ENCODE measurements at places on chromosomes 4 and X.
A peak's percentile ranks its signal among the peaks of the same experiment; 100 is the strongest.

GRCh38 chr4:173934933-173935620 is 348.4 kb downstream of the FBXO8 start:
- no peak for DNase-seq

DNA sequence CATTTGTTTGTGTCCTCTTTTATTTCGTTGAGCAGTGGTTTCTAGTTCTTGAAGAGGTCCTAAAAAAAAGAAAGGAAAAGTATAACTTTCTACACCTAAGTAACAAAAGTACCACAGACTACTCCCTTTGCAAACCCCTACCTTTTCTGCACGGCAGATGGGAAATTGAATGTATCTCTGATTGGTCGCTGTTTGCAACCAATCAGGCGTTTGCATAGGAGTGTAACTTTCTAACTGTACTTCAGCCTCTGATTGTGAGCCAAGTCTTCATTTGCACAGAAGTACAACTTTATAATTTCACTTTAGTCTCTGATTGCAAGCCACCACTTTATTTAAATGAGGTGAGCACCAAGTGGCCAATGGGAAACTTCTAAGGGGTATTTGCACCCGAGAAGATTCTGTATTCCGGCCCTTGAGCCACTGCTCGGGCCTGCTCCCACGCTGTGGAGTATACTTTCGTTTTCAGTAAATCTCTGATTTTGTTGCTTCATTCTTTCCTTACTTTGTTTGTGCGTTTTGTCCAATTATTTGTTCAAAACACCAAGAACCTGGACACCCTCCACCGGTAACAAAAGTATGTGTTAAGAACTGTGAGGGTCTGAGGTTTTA is 40.3 kb upstream of the FHL1 start:
- no peak for DNase-seq

DNA sequence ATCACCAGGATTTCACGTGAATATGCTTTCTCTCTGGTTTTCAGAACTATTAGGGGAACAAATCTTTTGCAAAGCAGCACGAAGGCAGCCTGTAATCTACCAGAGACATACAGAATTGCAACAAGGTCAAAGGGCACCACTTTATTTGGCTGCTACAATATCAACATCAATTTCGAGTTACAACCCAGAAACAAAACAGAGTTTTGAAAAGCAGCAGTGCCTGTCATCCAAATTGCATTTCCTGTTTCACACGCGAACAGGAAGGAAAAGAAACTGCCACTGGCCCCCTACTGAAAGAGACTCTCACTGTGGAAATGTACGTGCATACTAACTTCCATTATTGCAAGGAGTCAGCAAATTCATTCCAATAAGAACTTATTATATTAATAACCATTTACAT is 17.1 kb upstream of the C1QTNF7 start:
- DNase-seq = no peak

DNA sequence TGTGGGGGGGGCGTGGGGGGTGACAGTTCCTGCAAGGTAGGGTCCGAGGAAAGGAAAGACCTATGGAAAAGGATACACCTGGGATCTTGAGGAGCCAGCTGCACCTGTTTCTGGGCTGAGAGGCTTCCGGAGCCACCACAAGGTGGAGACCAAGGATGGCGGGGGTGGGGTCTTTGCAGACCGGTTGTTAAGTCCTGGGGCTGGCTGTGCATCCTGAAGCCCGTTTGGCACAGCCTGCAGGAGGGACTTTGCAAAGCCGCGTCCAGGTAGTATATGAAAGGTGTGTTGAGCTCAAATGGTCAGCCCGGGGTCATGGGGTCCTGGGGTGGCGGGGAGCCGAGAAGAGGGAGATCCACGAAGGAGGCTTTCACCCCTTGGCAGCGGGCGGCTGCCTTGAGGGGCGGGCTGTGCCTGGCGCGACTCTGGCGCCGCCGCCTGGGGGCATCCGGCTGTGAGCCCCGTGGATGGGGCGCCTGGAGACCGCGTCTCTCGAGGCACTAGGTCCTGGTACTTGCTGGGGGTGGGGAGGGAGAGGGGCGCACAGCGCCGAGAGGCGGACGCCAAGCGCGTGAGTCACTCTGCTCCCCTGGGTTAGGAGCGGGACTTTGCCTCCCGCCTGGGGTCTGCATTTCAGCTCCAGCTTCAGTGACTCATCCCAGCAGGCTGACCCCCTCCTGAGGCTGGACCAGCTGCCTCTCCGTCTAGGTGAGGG is 58.2 kb upstream of the DYNLT3 start:
- DNase-seq = peak; percentile 63

- DNase-seq = no peak
These were observed 48.2 kb upstream of the UXT start for GRCh38 chrX:47707031-47707780.

GRCh38 chr4:40511036-40511614 is 118.5 kb downstream of the RBM47 start:
- DNase-seq = no peak

DNA sequence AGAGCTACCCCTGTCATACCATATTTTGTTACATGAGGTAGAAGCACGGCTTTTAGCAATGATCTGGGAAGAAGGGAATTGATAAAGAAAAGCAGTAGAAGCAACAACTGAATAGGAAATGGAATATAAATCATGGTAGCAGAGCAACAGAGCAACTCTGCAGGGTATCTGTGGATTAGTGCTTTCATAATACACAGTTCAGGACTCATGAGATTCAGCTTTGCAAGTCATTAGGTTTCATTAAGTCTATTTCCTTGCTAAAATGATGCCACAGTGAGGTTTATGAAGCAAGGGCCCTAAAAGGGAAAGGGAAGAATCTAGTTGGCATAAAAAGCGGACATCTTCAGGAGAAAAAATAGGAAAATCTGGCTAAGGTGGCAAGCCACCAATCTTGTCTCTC is 45.6 kb upstream of the GRPR start:
- DNase-seq = no peak

DNA sequence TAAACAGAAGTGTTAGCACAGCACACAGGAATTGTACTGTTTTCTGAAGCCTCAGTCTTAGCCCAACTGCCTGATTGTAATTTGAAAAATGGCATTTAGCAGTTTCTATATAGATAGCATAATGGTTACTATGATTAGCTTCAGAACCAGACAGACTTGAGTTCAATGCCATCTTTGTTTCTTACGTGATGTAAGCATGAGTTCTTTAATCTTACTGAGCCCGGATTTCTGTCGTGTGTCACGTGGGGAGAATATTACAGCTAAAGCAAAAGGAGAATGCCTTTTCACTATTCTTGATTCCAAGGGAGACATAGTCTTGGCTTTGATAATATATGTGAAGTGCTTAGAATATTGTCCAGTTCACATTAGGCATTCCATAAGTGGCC is 407.3 kb downstream of the STIM2 start:
- DNase-seq = no peak

DNA sequence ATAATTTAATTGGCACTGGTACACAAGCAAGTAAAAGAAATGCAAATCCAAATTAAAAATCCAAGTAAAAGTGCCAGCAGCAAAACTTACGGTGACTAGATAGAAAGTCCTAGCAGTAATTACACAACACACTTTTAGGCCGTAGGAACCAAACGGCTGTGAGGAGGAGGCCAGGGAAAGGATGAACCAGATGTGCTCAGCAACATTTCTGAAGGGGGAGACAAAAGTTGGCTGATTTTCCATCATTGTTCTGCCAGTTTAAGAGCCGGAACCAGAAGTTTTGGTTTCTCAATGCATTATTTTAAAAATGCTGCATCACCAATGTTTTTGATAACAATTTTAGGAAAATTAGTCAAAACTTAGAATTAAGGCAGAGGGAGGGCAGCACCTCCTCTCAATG is 68.7 kb upstream of the ENPP6 start:
- DNase-seq = no peak

- DNase-seq = peak; percentile 70
These were observed 73.2 kb upstream of the BCOR start for GRCh38 chrX:40170830-40171512.

DNA sequence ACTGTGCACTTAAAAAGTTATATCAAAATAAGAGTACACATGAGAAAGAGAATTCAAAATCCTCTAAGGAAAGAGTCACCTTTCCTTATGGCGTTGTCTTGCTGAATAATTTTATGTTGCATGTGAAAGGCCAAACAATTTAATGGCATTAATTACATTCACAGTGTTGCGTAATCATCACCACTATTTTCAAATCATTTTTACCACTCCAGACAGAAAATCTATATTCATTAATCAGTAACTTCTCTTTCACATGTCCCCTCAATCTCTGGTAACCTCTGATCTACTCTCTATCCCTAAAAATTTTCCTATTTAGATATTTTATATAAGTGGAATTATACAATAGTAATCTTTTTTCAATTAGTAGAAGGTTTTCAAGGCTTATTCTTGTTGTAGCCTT is 283.0 kb downstream of the CXXC4 start:
- DNase-seq = no peak

- DNase-seq = no peak
These were observed 196.6 kb downstream of the EVC2 start for GRCh38 chr4:5511791-5512190.

- DNase-seq = no peak
These were observed 8.5 kb downstream of the SLC25A43 start for GRCh38 chrX:119407681-119408080.

DNA sequence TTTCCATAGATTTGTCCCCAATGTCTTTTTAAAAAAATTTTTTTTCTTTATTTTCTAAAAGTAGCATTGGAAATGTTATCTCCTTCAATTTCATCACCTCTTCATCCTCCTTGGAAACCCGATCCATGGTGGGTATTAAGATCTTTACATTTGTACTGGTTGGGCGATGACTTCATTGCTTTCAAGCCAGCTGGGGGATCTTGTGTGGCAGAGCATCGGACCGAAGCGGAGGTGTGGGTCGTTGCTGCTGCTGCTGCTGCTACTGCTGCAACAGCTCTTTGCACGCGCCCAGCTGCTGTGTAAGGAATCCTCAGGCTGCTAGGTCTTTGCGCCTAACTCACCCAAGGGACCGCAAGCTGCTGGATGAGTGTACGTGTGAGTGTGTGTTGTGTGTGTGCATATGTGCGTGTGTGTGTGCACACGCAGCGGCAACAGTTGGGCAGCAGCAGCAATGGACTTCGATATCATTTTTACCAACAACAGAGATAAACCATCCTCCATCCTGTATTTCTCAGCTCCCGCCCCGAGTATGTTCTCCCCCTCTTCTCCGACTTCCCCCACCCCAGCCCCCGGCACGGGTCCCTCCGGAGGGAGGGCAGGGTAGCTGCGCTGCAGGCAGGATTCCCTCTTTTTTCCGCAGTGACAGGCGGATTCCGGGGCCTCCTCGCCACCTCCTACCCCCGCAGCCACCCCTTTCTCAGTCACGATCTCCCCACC is 768 bp upstream of the CDKL5 start:
- peak; percentile 77 for DNase-seq

DNA sequence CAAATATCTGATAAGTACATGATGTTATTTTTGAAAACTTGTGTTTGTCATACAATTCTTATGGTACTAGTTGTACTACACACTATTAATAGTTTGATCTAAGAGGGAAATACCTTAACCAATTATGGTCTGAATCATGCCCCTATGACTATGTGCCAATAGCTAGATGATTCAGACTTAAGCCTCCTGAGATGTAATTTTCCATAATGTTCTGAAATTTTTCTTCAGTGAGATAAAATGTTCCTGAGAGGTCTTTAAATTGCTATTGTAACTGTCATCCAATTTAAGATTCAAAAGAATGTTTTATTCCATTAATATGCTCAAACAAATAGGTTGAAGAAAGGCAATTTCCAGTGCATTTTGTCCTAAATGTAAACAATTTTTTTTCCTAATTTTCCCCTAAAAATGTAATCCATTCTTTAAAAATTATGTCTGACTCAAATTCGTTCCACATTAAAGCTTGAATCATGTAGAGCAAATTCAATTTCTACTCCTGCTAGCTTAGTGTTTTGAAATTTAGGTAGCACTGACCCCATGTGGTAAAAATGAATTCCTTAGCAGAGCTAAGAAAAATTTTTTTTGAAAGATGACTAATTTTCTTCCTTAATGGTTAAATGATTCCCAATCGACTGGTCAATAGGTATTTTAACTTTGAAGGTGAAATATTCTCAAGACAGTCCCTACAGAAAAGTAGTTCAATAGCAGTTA is 49.1 kb downstream of the APOOL start:
- peak; percentile 21 for DNase-seq

- DNase-seq = no peak
These were observed 241.1 kb upstream of the ETNPPL start for GRCh38 chr4:109003964-109004363.

DNA sequence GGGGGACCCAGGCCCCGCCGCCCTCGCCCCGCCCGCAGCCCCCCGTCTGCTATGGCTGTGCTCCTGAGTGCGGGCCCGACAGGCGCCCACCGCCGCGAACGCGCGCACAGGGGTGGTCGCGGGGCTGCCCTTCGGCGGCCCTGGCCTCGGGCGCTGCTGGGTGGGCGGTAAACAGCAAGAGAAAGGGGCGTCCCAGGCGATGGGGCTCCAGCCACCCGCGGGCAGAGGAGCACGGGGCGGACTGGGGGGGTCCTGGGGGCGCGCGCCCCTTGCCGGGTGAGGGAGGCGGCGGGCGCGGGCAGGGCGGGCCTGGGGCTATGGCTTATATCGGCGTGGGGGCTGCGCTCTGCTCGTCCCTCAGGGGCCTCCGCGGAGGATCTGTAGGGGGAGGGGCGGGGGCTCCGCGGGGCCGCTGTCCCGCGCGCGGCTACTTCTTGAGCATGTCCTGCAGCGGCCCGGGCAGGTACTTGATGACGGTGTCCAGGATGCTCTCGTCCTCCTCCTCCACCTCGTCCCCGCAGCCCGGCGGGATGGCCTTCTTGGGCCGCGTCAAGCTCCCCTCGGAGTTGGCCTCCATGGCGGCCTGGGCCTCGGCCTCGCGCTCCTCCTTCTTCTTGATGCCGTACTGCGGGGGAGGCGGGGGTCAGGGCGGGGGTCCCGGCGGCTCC is 39.7 kb downstream of the CPLX1 start:
- no peak for DNase-seq

- DNase-seq = no peak
These were observed 668.2 kb upstream of the NDST4 start for GRCh38 chr4:115781528-115782146.

DNA sequence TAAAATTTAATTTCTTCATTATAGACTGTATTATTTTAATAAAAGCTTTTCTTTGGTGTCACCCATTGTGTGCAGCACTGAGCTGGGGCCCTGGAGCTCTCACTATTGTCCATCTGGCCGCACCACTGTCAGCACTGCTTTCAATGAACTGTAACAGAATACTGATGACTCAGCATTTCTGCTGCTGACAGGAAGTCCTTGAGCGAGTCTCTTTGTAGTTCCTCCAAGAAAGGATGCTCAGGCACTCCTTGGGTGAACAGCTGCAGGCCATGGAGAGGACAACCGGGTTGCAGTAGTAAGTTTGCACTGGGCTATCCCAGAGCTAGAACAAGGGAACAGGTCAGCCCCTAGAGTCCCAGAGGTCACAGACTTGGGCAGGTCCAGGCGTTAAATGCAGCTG is 81.6 kb downstream of the SORBS2 start:
- DNase-seq = peak; percentile 86
